ENCODE measurements at places on chromosomes 2 and 18.

- DNase-seq, result no peak
Measured at GRCh38 chr18:8260319-8260718, 348.9 kb upstream of the RAB12 start.

- DNase-seq, result no peak
Measured at GRCh38 chr2:37775908-37776250, 104.4 kb upstream of the CDC42EP3 start.

DNA sequence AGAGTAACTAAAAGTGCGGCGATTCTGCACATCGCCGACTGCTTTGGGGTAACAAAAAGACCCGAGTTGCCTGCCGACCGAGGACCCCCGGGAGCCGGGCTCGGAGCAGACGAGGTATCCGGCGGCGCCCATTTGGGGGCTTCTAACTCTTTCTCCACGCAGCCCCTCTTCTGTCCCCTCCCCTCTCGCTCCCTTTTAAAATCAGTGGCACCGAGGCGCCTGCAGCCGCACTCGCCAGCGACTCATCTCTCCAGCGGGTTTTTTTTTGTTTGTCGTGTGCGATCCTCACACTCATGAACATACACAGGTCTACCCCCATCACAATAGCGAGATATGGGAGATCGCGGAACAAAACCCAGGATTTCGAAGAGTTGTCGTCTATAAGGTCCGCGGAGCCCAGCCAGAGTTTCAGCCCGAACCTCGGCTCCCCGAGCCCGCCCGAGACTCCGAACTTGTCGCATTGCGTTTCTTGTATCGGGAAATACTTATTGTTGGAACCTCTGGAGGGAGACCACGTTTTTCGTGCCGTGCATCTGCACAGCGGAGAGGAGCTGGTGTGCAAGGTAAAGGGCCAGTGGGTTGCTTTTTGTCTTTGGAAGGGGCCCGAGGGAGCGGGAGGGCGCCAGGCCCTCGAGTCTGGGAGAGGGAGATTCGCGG lies 1.4 kb downstream of the TRIB2 start:
- DNase-seq, result no peak

GRCh38 chr2:173590276-173590861 lies 235.7 kb downstream of the CDCA7 start:
- no peak for DNase-seq

DNA sequence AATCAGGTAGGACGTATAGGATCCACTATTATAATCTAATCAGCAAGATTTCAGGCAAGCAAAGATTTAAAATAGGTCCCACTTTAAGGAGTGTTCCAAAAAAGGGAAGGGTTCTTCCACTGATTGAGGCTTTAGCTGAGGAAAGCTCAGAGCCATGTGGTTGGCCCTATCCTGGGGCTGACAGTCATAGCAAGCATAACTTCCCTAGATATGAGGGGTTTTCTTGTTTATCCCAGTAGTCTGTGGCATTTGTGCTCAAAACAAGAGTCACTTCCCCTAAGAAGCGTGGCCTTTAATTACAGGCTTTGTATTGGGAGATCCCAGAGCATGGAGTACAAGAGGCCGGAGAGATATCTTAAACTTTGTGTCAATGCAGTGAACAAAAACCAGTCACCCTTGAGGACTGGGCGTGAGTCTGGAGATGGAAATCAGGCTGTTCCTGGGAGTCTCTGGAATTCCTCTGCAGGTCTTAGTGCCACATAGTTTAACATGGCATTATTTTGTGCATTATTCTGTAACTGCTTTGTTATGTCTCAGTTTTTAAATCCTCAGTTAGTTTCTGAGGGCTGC lies 136.9 kb upstream of the FBXO11 start:
- DNase-seq, result no peak

DNA sequence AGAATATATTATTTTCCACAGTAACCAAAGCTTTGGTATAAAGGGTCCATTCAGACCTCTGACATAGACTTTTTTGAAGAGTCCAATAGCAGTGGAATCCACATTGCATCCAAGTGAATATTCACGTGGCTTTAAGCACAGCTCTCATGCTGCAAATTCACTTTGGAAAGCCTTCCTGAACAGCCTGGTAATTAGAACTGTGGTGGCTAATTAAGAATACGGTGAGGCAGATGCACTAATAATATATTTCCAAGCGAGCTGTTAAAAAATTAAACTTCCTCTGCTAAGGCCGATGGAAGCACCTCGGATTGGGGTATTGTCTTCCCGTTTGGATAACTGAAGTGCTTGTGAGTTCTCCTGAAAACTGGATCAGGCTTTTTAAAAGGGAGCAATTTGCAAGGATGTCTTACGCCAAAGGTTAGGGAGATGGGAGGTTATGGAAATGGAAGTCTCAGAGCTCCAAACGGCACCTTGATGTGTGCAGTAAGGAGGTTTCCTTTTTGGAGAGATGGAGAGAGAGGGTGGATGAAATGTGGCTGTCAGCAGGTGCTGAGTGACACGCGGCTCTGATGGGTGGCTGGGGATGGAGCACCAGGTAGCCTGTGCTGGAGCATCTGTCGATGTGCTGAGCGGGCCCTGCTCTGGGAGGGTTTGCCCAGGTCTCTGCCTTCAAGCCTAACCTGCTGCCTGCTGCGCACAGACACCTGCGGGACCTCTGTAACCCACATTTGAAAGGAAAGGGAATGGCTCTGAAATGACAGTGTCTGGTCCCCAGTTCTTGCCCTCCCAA lies 37.5 kb downstream of the CABLES1 start:
- DNase-seq, result no peak

DNA sequence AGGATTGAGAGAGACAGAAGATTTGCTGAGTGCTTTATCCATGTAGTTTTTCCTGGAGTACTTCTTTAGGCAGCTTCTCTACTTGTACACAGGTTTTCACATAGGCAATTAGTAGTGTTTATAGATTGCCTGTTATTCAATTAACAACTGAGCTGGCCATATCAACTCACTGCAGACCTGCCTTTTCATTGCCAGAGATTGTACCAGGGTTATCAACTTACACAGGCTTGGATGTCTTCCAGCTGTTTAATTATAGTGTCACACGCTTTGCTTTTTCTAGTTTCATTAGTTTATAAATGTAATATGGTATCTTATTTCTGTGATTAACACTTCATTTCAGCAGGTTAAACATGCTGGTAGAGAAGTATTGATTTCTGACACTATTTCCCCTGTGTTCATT lies 125.9 kb downstream of the GPD2 start:
- no peak for DNase-seq

DNA sequence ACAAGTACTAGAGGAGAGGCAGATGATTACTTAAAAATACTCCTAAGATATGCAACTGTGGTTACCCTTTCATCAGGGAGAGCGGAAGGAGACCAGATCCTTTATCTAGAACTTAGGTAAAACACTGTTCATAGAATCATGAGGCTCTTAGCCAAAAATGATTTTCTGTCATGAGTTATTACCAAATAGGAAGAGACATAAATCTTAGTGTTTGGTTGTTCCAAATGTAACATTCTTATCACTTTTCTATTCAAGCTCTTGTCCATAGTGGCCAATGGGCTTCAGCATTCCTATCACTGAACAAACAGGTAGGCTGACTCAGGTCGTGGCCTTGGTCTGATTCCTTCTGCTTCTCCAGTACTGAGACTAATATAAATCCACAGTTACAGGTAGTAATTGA lies 38.5 kb downstream of the RPRD1A start:
- no peak for DNase-seq

GRCh38 chr2:123916051-123916450 lies 109.0 kb upstream of the CNTNAP5 start:
- no peak for DNase-seq

GRCh38 chr2:88735853-88736252 lies 44.4 kb downstream of the RPIA start:
- DNase-seq, result no peak

DNA sequence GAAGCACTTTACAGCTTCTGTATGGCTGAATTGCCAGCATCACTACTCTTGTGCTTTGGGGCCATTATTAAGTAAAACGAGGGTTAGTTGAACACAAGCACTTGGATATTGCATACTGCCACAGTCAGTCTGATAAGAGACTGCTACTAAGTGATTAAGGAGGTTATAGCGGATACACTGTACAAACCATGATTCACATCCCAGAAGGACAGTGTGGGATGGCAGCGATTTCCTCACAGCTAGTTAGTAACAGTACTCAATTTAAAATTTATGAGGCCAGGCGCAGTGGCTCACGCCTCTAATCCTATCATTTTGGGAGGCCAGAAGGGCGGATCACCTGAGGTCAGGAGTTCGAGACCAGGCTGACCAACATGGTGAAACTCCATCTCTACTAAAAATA lies 2.6 kb upstream of the BMPR2 start:
- DNase-seq, result no peak

DNA sequence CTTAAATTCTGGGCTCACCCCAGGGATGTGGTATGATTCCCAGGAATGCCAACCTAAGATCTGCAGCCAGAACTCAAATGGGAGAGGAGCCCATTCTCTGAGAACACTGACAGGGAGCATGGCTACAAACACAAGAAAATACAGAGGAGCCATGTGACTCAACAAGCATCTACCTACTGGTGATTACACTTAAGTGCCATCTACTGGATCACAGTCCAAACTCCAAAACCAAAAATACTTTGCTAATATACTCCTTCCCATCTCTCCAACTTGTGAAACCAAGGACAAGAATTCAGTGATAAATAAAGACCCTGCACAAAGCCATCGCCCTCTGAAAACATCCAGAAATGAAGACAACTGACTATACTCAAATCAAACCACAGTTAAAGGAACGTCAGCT lies 116.9 kb downstream of the NR4A2 start:
- no peak for DNase-seq

- no peak for DNase-seq
Measured at GRCh38 chr2:182792441-182792840, 74.0 kb downstream of the FRZB start.

GRCh38 chr2:151827564-151828142 lies 568 bp downstream of the ARL5A start:
- no peak for DNase-seq

GRCh38 chr2:71821856-71822255 lies 325.8 kb downstream of the CYP26B1 start:
- no peak for DNase-seq

GRCh38 chr18:67766930-67767329 lies 250.4 kb upstream of the DSEL start:
- DNase-seq, result no peak

- no peak for DNase-seq
Measured at GRCh38 chr2:11871421-11871820, 125.0 kb downstream of the LPIN1 start.

GRCh38 chr2:149161481-149162225 lies 123.2 kb downstream of the LYPD6B start:
- DNase-seq, result no peak

DNA sequence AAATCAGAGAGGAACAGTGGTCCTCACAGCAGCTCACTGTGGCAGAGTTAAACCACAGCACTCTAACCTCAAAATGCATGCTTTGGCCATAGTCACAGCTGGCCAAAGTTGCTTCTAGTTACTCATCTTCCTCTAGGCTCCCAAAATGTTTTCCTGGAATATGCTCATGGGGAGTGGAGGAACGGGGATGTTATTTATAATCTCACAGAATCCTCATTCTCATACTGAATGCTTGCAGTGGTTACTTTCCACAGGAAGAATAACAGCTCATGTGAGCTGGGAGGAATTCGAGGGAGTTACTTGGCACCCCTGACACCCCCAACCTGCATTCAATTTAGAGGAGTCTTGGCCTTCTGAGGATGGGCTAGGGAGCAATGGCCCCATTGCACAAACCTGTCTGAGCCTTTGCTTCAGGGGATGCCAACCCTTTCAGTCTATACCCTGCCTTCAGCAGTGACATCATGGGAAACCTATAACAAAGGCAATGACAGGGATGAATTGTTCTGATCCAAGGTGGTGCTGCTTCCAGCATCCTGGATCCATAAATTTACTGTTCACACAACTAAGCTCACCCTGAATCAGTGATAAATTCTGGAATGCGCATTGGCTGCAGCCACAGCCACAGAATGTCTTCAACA lies 22.4 kb upstream of the CCBE1 start:
- no peak for DNase-seq

DNA sequence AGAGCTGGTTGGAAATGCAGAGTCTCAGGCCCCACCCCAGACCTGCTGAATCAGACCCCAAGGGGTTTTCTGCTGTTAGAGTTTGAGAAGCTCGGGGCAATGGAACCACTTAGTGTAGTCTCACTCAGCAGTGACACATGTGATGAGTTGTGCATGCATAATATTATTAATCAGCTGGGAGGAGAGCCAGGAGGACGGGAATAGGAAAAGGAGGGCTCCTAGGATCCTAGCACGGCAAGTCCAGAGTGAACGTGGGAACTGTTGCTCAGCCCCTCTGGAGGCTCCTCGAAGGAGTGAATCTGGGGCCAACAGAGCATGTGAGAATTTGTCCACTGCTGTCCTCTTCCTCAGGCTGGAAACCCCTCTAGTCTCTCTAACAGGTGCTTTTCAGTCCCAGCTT lies 87.1 kb downstream of the HS1BP3 start:
- DNase-seq, result no peak

DNA sequence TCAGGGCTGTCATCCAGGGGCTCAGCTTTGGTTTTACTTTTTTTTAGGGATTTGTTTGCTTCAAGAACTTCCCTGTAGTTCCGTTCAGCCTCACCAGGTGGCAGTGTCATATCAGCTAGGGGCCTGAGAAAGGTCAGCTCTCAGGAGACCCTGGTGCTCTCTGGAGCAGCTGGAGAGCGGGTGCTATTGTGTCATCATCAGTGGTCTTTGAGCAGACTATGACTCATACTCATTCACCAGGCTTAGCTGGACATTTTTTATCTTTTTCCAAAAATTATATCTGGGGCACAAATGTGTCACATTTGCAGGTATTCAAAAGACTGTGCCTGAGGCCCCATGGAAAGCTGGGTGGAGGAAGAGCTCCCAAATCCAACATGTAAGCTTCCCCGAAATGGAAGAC lies 24.4 kb downstream of the ZNF892 start:
- DNase-seq, result peak; percentile 25

- DNase-seq, result no peak
Measured at GRCh38 chr2:27705851-27706622, 42.3 kb downstream of the SLC4A1AP start.

- no peak for DNase-seq
Measured at GRCh38 chr2:2667690-2668089, 336.6 kb upstream of the MYT1L start.

- no peak for DNase-seq
Measured at GRCh38 chr2:228649876-228650275, 468.4 kb upstream of the SPHKAP start.

DNA sequence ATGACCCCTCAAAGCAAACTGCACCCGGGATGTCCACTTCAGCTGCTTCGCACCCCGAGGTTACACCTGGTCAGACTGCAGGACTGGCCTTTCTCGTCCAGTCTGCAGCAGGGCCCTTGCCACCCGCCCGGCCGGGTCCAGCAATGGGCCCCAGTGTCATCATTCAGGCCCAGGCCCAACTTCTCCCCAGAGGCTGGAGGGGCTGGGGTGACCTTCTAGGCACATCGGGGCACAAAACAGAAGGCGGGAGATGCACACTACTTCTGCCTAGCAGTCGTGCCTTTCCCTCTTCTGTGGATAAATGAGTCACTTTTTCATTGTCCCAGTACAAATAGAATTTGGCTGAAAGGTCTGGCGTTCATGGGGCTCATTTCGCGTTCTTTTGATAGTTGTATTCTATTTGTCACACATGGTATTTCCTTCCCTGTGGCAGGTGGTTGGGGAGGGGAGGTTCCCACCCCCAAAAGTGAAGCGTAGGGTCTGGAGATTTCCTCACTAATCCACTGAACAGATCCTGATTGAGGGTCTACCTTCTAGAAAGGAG lies 56.9 kb upstream of the ID2 start:
- no peak for DNase-seq

- no peak for DNase-seq
Measured at GRCh38 chr2:161067846-161068350, 92.3 kb upstream of the TANK start.

Data from GM12892 (cell line).